Bone marrow (tissue), 2 donors: ENCODE measurements at places on chromosomes 11 and 22.
A peak's percentile ranks its signal among the peaks of the same experiment; 100 is the strongest.

DNA sequence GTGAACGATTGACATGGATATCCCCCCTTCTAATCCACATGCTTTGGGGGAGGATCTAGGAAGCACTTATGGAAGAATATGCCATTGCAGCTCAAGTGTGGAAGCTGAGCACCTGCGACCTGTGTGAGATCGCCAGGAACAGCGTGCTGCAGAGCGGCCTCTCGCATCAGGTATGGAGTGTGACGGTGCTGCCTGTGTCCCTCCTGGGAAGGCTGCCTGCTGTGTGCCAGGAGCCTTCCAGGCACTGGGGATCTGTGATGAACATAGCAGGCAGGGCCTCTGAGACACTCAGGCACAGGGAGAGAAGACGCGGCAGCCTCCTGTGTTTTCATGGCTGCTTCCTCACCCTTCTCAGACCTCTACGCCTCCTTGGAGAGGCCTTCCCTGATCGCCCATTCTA, 36.5 kb downstream of the RNF141 start:
- DNase-seq: no peak

DNA sequence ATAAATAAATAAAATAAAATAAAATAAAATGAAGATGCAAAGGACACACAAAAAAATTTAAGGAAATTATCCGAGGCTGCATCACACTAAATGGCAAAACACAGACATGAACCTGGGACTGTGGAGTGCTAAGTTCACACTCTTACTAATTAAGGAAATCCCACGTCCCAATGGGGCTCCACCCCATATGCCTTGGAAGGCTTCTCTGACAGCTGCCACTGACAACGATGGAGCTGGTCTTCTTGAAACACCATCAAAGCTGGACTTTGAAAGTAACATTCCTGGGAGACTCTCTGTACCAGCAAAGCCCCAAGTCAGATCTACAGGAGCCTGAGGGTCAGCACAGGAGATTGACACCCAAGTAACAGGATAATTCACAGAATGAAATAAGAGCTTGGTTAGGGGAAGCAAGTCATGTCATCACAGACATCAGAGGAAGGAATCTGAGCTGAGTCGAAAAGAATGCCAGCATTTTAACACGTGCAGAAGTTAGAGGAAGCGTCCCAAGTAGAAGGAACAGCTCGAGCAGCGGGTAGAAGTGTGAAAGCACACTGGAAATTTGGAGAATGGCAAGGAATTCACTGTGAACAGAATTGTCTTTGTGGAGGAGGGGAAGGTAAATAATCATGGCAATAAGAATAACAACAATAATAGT, 13.8 kb downstream of the TPST2 start:
- DNase-seq: no peak

- DNase-seq: peak; percentile 27
Measured at GRCh38 chr22:42937164-42937843, 77.6 kb downstream of the PACSIN2 start.

GRCh38 chr22:17162731-17163130, 3.7 kb upstream of the HDHD5 start:
- no peak for DNase-seq

GRCh38 chr11:68370211-68371111, 58.1 kb downstream of the LRP5 start:
- no peak for DNase-seq

DNA sequence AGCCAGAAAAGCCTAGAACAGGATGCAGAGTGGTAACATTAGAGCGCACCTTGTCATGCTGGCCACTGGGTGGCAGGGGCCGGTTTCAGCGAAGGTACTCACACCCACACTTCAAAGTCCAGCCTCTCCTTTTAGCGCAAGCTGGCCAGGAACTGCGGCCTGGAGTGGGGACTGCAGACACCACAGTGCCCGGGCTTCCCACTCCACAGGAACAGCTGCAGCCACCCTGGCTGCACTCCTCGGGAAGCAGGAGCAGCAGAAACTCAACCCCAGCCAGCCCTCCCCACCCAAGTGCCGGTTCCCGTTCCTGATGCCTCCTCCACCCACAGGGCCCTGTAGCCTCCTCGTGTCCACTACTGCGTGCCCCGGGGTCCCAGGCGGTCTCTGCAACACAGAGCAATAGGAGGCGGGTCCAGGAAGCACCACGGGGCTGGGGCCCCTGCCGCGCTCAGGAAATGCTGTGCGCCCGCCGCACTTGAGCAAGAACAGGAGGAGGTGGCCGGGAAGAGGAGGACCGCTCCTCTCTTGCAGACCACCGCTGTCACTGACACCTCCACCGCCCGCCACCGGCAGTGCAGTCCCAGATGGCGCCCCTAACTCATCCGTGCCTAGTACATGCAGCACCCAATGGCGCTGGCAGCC, 2.2 kb downstream of the RFPL2 start:
- no peak for DNase-seq

DNA sequence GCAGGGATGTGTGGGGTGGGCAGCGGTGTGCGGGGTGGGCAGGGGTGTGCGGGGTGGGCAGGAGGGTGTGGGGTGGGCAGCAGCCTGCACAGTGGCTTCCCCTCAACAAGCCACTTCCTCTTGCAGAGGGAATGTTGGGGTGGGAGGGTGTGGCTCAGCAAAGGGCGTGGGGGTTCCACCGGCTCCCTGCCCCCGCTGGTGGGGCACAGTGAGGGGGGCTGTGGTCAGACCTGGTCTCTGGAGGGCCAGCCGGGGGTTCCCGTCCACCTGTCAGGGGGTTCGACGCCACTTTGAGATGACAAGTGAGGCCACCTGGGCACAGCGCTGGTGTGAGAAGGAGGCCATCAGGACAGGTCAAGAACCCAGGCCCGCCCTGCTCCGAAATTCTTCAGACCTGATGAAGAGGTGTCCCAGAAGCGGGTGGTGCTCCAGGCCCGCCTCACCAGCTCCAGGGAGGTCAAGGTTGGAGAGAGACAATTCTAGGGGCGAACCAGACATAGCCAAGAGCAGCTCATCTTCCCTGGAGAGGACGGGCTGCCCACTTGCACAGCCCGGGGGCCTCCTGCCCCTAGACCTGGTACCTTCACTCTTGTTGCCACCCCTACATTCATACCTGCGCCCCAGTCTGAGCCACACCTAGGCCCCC, 1.3 kb downstream of the C11orf21 start:
- peak; percentile 30 for DNase-seq

GRCh38 chr11:17005646-17006045, 8.6 kb downstream of the PLEKHA7 start:
- no peak for DNase-seq

- no peak for DNase-seq
Measured at GRCh38 chr11:103488579-103488978, 379.4 kb downstream of the DYNC2H1 start.

- DNase-seq: no peak
Measured at GRCh38 chr22:20487715-20488114, 7.9 kb downstream of the KLHL22 start.

DNA sequence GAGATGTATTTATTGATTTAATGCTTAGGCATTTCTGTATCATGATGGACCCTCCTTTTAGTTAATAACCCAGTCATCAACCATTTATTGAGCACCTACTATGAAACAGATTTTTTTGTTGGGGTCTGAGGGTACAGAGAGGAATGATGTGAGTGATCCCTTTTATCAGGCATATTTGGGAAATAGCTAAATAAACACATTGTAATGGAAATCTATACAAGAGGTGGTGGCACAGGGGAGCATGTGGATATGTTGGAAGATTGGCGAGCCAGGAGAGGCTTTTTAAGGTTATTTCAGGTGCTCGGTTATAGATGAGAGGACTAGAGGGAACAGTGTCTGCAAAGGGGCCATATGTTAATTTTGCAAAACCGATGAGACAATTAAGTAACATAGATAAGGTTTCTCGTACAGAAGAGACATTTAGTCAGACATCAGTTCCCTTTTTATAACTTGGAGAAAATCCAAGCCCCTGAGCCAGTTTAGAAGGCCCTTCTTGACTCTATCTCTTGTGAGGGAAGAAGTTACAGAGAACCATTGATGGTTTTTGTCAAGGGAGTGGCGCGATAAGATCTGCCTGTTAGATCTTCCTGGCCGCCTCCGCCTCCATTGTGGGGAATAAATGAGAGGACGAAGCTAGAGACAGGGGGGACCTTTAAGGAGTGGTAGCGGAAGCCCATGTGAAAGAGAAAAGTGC, 2.0 kb downstream of the ATXN10 start:
- peak; percentile 55 for DNase-seq

- DNase-seq: no peak
Measured at GRCh38 chr11:126742582-126742981, 258.0 kb downstream of the KIRREL3 start.

- no peak for DNase-seq
Measured at GRCh38 chr22:17786435-17787161, 12.3 kb upstream of the BID start.

DNA sequence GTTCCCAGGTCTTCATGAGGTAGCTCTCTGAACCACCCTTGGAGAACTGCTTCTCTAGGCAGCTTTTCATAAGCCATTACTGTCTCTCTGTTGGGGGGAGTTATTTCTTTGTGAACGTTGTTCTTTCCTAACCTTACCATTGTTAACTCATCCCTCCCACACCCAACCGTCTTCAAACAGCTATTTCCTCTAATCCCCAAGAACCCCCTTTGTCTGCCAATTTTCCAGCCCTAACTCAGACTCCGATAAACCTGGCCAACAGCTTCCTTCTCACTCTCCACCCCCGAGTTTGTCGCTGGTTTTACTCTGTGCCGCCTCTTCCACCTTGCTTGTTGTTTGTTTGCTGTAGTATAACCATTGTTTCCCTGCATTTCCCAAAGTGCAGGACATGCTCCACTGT, 131.5 kb downstream of the CCDC34 start:
- DNase-seq: no peak

- DNase-seq: no peak
Measured at GRCh38 chr11:5737091-5737490, 843 bp downstream of the OR56B1 start.

- DNase-seq: no peak
Measured at GRCh38 chr11:69155302-69156234, at the start of gene SMIM38. Gene SMIM38, plus strand, starts transcription at chr11:69155935. Its CDS starts 1,912 bp downstream, at chr11:69157847.

GRCh38 chr22:50560034-50560433, 2.7 kb downstream of the SYCE3 start:
- no peak for DNase-seq
